ENCODE measurements at places on chromosomes 16 and 17. TPM values are rescaled to one million over a fixed set of nuclear protein-coding genes. Genes with fewer than 3 reads are reported as not detected.

LPCAT2 gene
- not detected for polyA plus RNA-seq

OTOP3 gene
- not detected for polyA plus RNA-seq

SDK2 gene
- polyA plus RNA-seq: 1.6 TPM

HS3ST3A1 gene
- 2.7 TPM for polyA plus RNA-seq

HNF1B gene
- not detected for polyA plus RNA-seq

SMYD4 gene
- 12.7 TPM for polyA plus RNA-seq

TLCD2 gene
- not detected for polyA plus RNA-seq

SLC12A3 gene
- polyA plus RNA-seq: not detected

Data from naive thymus-derived CD8-positive, alpha-beta T cell (primary cell).